ENCODE measurements at places on chromosomes 7 and 10.

- DNase-seq: no peak
These were observed 83.8 kb downstream of the PDGFA start for GRCh38 chr7:435630-436366.

DNA sequence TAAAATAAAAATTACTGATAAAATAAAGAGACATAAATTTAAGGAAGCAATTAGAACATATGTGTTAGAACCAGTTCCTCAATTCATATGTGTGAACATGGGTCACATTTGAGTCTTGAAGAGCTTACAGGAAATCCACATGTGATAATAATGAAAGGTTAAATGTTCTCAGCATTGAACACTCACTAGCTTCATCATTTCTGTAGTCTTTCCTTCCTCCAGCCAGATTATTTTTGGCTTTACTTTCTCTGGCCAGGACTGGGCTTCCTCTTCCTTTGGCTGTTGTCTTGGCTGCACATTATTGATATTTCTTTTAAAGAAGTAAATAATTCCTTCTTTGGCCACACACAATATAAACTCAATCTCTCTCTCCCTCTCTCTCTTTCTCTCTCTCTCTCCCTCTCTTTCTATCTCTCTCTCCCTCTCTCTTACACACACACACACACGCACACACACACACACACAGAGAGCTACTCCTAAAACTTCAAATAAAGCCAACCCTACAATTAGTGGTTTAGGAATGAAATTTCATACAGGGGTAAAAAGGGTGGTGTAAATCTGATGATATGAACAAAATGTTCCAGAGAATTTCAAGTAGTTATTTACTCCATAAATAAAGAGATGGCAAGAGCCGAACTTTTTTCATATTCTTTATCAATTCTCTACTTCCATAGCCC is 171.2 kb downstream of the REEP3 start:
- no peak for DNase-seq

GRCh38 chr7:22896917-22897316 is 74.3 kb upstream of the TOMM7 start:
- DNase-seq: no peak

- no peak for DNase-seq
These were observed 74.0 kb downstream of the BMPER start for GRCh38 chr7:33979300-33979806.

DNA sequence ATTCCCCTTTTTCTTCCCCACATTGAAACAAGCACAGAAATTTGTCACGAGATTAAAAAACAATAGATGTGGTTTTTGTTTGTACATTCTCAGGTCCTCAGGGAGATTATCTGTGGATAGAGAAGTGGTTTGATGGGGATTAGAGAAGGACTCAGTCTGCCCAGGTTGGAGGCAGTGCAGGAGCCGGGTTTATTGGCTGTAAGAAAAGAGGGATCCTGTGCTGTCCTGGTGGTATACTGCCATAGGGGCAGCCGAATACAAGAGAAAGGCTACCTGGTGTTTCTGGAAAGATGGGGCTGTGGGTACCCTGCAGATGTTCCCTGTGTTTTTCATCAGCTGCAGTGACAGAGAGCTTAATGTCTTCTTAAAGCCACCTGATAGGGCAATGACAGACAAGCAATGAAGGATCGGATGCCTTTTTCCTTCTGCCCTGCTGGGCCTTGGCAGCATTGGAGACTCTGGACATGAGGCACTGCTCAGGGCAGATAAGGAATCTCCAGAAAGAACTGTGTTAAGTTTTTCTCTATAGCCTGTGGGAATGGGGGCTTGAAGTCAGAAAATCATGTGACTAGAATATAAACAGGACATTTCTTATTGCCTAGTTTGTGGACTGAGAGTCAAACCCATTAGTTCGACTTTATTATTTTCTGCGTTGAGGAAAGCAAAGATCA is 18.1 kb upstream of the GPR141 start:
- no peak for DNase-seq

- DNase-seq: no peak
These were observed 29.8 kb downstream of the NRP1 start for GRCh38 chr10:33304423-33305225.

GRCh38 chr7:130683026-130683425 is 3.3 kb downstream of the TSGA13 start:
- DNase-seq: no peak
